ENCODE measurements at places on chromosomes 6 and 20.

GRCh38 chr6:126957721-126958120, 160.8 kb upstream of the RSPO3 start:
- no peak for DNase-seq

DNA sequence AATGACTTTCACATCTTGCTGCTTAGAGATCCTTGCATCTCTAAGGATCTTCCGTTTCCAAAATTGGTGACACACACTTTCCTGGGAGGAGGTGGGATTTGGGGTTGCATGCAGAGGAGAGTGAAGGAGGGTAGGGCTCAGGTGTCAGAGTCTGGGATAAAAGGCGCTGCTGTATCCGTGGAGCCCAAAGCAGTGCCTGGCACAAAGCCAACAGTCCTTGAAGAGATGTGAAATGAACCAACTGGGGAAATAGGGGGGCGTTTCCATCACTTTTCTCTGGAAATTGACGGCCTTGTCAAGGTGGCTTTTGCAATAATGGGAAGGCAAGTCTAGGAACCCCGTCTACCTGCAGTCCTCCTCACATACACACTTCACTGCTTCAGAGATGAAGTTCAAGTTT, 59.5 kb upstream of the NELFCD start:
- no peak for DNase-seq

- no peak for DNase-seq
These were observed 62.9 kb downstream of the GTF2H5 start for GRCh38 chr6:158230967-158231550.

DNA sequence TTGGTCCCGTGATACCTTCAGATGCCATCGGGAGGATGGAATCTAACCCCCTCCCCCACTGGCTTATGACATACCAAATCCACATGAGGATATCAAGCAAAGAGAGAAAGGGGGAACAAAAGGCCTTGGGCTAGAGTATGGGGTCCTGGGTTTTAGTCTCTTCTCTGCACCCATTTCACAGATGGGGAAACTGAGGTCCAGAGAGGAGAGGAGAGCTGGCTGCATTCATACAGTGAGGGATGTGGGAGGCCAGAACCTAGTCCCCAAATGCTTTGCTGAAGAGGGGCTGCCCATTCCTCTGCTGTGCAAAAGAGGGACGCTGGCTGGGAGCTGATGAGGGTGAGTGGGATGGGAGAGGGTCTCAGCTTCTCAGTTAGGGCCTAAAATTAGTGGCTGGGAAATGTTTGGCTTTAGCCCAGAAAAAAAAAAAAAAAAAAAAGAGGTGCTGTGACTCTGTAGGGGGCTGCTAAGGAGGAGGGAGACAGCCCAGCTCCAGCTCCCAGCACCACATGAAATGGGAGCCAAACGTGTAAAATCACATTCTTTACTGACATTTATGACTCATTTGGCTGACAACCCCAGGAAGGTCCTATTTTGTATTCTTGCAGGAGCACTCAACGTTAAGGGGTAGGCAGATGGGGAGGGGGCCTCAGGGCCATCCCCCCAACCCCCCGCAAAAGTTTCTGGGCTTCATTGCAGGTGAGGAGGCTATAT, 11.9 kb downstream of the XKR7 start:
- DNase-seq = no peak

DNA sequence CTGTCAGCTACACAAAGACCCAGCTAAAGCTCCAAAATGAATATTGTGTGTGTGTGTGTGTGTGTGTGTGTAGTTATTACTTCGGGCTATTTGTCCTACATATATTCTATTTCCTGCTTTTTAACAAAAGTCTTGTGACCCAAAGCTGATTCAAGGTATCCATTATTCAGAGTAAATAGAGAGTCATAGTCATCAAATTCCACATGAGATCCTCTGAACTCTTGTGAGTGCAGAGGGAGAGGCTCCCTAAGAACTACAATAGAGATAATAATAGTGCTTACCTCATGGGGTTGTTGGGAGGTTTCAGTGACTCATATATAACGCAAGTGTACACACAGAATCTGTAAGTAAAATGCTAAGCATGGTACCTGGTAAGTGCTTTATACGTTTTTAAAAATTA, 95.6 kb upstream of the SHLD1 start:
- DNase-seq = no peak

DNA sequence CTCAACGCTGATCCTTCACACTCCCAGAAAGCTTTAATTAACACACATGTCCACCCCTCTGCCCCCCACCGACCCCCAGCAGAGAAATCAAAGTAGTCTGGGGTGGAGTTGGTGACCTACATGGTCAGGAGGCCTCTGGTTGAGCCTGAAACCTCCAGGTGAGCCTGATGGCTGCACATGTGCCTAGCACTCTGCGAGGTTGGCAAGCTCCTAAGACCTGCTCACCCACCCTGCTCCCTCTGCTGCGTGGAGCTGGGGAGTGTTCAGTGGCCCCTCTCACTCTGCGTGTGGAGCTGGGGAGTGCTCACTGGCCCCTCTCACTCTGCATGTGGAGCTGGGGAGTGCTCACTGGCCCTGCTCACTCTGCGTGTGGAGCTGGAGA, 7.9 kb upstream of the YTHDF1 start:
- no peak for DNase-seq

- DNase-seq = no peak
These were observed 429.6 kb upstream of the JARID2 start for GRCh38 chr6:14816116-14816859.
